ENCODE measurements at places on chromosomes 6 and 20. TPM values are rescaled to one million over a fixed set of nuclear protein-coding genes. Genes with fewer than 3 reads are reported as not detected.

FAM229B gene
- total RNA-seq: 22.7 TPM

GMPR gene
- 30.0 TPM for total RNA-seq

TLDC2 gene
- total RNA-seq: not detected

- no peak for DNase-seq
These were observed 120.1 kb downstream of the TMEM200A start for GRCh38 chr6:130485870-130486269.

- no peak for DNase-seq
These were observed 108.7 kb downstream of the SCP2D1 start for GRCh38 chr20:18922251-18922650.

- no peak for DNase-seq
These were observed 2.1 kb downstream of the LGSN start for GRCh38 chr6:63317641-63318040.

GRCh38 chr20:63330940-63331339 lies 30.2 kb downstream of the CHRNA4 start:
- DNase-seq: no peak

DNA sequence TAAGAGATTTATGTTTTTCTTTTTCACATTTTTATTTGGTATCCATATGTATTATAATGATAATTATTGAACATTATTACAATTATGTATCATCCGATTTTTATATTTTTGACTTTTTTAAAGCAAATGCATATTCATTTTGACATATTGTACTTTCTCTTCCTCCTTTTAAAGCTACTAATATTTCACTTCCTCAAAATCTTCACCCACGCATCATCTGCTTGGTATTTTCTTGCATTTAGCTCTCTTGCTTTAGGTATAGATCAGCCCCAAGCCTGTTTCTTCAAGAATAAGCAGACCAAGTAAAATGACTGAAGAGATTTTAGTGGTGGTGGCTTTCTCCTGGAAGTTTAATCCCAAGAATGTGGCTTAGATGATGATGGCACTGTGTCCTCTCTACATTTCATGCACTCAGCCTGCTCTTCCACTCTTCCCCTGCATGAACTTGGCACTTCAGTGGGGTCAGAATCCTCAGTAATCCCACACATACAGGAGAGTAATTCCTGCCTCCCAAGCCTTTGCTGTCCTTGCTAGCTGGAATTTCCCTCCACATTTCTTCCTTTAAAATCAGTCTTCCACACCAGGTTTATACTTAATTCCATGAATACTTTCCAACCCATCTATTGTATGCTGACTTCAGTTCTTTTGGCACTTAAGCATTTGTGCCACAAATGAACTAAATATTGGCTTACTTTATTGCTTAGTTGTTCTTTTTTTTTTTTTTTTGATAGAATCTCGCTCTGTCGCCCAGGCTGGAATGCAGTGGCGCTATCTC lies 8.2 kb downstream of the NCOA7 start:
- DNase-seq: no peak

DNA sequence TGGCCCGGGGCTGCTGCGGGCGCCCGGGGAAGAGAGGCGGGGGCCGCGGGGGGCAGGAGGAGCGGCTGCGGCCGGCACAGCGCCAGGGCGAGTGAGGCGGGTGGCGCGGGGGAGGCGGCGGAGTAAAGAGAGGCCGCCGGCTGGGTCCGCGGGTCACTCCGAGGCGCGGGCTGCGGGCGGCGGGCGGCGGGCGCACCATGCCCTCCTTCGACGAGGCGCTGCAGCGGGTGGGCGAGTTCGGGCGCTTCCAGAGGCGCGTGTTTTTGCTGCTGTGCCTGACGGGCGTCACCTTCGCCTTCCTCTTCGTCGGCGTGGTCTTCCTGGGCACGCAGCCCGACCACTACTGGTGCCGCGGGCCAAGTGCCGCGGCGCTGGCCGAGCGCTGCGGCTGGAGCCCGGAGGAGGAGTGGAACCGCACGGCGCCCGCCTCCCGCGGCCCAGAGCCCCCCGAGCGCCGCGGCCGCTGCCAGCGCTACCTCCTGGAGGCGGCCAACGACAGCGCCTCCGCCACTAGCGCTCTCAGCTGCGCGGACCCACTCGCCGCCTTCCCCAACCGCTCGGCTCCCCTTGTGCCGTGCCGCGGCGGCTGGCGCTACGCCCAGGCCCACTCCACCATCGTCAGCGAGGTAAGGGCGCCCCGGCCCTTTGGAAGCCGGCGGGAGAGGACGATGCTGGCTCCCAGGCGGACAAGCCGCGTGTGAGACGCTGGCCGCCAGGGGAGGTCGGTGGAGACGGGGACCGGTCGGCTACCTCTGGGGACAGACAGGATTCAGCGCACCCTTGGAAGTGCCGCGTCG lies at the start of gene SLC22A3:
TSS of gene SLC22A3 (plus strand) at position 156 of the 797 bp plus-strand sequence. CDS start at position 198, 42 bp downstream.
- DNase-seq: peak; percentile 75

DNA sequence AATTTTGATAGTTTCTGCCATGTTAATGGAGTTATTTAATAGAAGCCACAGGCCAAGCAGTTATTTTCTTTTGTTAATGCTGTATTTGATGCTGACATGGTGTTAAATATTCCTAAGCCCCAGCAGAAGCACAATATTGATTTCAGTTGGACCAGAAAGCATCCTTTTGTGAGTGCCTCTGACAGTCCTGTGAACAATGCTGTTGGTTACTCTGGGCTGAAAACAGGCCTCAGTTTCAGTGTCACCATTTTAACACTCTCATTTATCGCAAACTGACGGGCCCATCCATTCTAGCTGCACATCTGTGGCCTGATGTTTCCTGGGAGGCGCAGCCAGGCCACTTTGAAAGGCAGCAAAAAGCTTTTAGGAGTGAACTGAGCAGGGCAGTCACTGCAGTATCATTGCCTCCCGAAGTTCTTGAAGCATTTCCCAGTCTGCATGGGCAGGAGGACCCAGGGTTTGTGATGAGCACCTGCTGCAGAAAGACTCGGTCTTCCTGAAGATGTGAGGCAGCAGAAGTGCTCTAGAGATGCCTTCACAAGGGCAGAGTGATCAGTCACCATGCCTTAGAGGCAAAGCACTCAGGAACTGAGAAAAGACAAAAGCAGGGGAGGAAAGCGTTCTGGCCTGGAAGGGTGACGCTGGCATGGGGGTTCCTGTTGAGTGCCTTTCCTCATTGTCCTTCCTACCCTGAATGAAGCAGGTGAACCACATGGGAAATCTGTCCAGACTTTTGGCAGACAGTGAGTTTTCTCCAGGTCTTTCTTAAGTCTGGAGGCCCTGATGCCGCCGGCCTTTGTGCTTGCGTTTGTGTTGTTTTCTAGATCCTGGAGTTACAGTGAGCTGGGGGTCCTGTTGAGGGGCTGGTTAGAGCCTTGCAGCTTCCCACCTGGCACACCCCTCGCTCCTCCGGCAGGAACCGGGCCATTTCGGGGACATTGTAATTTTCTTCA lies 74.0 kb downstream of the ZDHHC14 start:
- DNase-seq: no peak

DNA sequence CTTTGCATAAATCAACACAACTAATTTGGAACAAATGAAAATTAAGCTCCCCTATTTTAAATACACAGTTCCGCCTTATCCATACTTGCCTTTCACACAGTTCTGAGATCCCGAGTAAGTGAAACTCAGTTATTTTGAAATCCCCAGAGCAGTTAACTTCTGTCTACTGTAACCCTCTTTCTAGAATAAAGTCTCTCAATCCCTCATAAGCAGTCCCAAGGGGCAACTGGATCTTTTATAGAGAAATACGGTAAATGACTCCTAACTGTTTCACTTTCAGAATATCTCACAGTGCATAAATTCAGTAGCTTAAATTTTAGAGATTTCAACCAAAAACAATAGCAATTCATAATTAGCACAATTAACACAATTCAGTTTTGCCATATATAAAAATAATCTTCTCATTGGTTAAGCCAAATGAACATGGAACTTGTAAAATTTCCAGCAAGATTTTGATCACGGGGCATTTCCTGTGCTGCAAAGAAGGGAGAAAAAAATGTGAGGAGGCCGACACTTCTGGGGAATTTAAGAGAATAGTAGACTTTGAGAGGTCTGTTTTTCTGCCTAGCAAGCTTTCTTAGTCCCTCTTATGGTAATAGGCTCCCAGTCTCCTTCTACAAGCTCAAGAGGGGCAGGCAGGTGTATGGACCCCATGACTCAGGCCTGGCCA lies 78.3 kb downstream of the KIF6 start:
- no peak for DNase-seq

- no peak for DNase-seq
These were observed 58.2 kb downstream of the FAM217A start for GRCh38 chr6:4020822-4021132.

DNA sequence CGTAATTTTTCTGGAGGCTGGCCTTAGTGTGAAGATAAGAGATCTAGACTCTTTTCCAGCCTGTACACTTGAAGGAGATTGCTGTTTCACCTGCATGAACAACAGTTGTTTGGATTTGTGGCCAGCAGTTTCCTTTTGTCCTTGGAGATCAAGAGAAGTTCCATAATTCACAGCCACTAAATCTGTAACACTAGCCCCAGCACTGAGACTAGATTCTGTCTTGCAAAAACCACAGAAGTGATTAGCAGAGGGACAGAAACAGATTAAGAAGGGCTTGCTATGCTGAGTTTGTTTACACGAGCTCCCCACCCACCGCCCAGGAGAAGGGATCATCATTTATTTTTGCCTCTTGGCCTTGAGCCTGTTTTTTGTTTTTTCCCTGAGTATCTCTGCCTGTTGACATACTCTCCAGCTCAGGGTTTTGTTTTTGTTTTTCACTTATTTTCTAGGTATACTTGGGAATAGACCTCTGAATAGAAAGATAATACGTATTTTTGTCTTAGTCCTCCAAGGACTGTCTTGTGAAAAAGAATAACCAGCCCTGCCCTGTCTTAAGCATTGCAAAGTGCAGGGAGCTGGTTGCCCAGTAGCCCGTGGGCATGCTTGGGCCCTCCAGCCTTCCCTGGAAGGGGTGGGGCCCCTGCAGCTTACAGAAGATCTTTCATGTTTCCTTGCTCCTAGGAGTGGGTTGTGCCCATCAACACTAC lies 93.1 kb upstream of the SOX4 start:
- DNase-seq: no peak

DNA sequence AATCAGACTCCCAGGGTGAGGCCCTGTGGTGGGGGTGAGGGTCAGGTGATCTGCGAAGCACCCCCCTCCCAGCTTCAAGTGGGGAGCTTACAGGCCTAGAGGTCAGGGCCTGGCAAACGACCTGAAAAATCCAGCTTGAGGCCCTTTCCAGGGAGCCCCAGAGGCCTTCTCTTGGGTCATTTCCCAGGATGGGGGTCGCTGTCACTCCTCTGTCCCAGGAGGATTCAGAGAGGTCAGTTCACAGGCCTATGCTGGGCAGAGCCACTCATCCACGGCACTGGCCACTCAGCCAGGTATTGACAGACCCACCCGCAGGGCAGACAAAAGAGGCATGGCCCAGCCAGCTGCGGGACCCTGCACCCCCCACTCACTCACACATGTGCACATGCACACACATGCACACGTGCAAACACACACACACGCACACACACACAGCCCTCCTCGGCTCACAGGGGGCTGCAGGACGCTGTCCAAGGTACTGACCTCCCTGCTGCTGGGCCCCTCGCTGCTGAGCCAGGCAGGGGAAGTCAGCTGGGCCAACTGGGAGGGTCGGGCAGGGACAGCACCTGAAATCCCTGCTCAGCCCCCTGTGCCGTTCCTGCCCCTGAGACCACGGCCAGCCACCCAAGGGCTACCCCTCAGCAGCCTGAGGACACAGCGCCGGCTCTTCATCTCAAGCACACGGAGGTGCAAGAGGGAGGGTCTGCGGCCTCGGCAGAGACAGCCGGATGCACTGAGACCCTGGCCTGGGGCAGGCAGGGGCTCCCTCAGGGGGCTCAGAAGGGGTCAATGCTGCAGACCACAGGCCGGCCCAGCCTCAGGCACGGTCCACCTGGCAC lies 113.8 kb downstream of the TAF4 start:
- no peak for DNase-seq

- no peak for DNase-seq
These were observed 109.5 kb downstream of the TRIM27 start for GRCh38 chr6:28814032-28814976.

DNA sequence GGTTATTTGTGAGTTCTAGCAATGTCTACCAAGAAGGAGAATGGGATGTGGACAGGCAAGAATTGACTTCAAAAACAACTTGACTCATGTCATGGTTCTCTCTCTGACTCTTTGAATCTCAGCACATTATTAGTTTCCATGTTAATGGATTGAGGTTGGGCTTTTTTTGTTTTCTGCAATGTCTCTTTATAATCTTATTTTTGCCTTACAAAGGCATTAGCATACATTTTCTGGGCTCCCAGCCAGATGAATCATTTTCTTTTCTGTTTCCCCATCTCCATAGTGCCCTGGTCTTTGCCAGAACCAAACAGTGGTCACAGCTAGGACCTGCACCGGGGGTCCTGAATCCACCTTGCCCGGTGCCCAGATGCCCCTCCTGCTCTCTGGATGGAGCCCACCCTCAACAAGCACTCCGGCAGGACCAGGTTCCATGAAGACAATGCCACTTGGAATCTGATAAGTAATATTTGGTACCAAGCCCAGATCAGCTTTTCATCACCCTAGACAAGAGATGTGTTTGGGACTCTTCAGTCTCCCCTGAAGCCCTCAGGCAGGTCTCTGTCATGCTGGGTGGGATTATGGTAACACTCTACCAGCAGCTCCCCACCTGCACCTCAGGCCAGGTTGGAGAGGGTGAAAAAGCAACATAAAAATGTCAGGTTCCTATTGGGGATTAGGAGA lies 266.7 kb upstream of the SULF2 start:
- peak; percentile 64 for DNase-seq

- DNase-seq: no peak
These were observed 154.0 kb downstream of the THBS2 start for GRCh38 chr6:169099411-169100202.

GRCh38 chr6:10621213-10621612 lies 73.2 kb downstream of the C6orf52 start:
- DNase-seq: no peak

DNA sequence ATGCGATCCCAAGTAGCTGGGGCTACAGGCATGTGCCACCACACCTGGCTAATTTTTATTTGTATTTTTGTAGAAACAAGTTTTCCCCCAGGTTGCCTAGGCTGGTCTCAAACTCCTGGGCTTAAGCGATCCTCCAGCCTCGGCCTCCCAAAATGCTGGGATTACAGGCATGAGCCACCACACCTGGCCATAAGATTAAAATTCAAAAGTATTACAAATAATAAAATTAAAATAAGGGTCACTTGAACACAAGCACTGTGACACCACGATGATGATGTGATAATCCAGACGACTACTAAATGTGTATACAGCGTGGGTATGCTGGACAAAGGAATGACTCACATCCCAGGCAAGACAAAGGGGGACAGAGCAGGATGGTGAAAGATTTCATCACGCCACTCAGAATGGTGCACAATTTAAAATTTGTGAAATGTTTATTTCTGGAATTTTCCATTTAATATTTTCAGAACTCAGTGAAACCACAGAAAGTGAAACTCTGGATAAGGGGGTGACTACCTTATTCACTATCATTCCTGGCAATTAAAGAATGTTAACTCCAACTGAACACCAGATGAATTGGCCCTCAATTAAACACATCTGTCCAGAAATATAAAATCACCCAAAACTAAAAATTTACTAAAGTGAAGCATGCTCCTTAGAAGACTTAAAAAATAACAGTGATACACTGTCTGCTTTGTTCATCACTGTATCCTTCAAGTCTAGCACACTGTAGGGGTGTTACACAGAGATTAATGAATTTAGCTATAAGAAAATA lies 13.1 kb downstream of the B4GALT5 start:
- no peak for DNase-seq

GRCh38 chr20:40675599-40676221 lies 13.3 kb downstream of the MAFB start:
- no peak for DNase-seq

- DNase-seq: no peak
These were observed 428.5 kb downstream of the CD83 start for GRCh38 chr6:14546036-14546435.

- DNase-seq: no peak
These were observed 27.5 kb upstream of the AGPAT4 start for GRCh38 chr6:161301338-161301737.

- no peak for DNase-seq
These were observed 1281.6 kb downstream of the HACE1 start for GRCh38 chr6:103578115-103578514.

All from adrenal gland (tissue), 19 donors.